KBM-7 (cell line): ENCODE measurements at places on chromosomes 4 and X.

DNA sequence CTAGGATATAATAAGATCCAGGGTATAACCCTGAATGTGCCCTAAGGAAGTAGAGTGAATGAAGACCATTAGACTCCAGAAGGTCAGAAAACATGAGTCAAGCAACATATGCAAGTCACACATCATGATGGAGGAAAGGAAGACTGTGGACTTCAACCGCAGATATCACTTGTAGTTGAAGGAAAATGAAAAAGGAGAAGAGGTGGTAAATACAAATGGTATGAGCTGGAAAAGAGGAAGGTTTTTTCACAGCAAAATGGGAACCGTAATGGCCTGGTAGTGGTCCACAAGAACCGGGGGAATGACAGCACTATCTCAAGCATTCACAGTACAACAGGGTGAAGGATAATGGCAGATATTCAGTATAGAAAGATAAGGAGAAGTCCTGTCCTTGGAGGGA lies 5.2 kb upstream of the SCFD2 start:
- peak; percentile 41 for DNase-seq

DNA sequence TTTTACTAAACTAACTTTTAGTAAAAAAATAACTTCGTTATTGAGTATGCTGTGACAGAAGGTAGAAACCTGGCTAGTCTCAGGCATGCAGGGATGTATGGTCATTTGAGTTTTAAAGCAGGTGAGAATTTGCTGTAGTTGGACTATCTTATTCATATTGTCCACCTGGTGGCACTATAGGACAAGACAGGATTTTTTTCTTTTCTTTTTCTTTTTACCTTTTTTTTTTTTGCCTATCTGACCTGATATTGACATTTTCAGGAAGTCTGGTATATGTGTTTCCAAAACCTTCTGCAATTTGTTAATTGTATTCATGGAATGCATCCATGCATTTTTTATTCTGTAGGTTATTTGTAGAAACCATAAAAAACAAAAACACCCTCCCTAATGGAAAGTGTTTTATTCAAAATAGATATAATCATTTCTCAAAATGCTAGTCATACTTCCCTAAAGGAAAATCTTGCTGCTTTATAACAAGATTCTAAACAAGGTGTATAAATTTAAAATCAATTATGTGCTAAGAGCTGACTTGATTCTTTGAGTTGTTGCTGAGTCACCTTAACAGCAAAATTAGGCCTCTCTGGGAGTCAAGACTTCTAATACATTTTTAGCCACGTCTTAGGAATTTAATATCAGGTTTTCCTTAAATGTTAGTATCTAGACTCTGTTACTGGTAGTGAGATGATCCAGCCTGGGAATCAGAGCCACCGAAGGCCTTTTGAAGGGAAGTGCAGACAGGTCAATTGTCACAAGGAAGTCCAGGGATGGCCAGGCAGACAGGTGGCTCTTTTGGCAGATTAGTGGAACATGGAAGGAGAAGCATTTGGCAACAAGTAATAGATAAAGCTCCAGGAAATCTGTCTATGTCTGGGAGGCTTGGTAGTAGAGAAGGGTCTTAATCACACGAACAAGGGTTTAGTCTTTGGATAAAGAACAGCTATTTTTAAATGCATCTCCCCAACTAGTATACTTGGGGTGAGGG lies 201.3 kb upstream of the GNPDA2 start:
- DNase-seq, result peak; percentile 20

- DNase-seq, result no peak
Measured at GRCh38 chrX:65300104-65300809, 234.3 kb downstream of the LAS1L start.

- DNase-seq, result no peak
Measured at GRCh38 chrX:106014119-106014775, 24.3 kb downstream of the SERPINA7 start.

GRCh38 chrX:46777971-46778810 lies 19.3 kb upstream of the SLC9A7 start:
- DNase-seq, result no peak

GRCh38 chrX:149497626-149498025 lies 7.5 kb downstream of the IDS start:
- DNase-seq, result no peak

DNA sequence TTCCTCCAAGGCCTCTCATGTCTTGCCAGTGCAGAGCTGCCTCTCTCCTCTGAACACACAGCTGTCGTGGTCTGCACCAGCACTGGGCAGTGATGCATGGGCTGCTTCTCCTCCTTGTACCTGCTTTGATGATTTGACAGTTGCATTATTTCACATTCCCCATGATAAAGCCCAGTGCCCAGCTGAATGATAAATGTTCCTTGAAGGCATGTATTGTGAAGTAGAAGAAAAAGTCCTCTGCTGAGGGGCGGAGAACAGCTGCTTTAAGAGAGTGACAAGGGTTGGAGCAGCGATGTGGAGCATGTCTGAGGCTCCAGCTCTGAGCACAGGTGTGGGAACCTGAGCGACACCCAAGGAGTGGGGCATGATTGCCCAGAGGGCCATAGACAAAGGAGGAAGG lies 21.1 kb upstream of the TRIM2 start:
- no peak for DNase-seq

GRCh38 chrX:18617407-18617750 lies 54.5 kb downstream of the RS1 start:
- DNase-seq, result no peak

DNA sequence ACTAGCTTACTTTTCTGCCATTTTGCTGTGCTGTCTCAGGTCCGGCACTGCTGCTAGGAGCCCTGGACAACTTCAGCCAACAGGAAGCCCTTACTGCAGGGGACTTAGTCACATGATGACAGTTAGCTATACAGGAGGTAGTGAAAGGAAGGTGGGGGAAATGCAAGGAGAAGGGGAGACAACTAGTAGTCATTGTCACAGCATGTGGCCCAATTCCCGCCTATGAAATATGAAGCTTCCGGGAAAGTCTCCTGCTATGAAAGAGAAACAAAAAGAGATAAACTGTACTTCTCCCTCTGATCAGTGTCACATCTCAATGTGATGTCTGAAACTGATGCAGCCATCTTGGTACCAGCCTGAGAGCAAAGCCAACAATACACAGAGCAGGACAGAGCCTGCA lies 71.6 kb downstream of the AMELX start:
- DNase-seq, result no peak

DNA sequence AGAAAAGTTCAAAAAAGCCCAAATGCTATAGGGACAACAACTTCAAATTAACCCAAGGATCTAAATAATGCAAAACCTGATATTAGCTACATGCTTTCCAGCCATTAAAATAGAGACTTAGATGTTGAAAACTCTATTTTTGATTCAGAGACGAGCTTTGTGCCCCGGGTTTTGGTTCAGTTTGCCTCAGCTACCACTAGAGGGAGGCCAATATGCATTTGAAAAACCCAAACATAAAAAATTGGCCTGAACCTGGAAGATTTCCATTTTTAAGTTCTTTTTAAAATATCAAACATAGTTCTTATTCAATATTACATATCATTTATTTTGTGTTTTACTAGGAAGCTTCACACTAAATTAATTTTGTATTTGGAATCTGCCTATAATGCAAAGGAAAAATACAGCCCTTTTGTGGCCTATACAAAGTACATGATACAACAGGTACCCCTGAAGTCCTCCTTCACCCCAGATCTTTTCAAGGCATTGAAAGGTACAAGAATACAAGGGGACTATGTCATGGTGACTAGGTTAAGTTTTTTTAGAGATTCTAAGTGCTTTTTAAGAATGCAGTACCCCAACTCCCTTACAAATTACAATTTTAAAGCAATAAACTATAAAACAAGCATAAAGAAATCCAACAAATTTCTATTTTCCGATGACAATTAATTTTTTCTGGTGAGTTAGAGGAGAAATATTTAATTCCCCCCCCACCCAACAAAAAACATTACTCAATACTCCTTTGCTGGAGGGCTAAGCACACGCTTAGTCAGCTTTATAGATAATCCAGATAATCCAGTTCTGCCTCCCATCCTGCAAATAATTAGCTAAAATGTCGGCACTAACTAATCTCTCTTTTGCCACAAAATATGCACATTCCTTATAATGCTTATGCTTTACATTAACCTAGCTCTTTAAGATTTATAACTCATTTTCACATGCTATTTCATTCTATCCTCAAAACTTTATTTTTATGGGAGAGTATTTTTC lies 97.7 kb upstream of the PTPN13 start:
- peak; percentile 63 for DNase-seq

GRCh38 chrX:20215565-20215964 lies 51.1 kb downstream of the RPS6KA3 start:
- DNase-seq, result no peak

DNA sequence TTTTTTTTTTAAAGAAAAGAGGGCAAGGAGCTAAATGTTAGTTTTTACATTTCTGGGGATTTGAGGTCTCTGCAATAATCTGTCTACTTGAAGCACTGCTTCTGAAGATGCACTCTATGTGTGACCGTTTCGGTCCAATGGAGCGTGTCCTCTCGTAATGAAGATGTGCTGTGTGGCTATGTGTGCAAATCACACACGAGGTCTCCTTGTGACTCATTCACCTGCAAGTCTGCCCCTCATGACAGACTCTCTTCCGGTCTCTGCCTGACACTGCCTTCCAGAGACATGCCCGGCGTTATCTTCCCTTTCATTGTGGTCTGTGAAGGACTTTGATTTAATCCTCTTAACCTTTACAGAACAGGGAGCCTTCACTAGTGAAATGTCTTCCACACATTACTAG lies 84.3 kb downstream of the TRAM1L1 start:
- DNase-seq, result no peak

DNA sequence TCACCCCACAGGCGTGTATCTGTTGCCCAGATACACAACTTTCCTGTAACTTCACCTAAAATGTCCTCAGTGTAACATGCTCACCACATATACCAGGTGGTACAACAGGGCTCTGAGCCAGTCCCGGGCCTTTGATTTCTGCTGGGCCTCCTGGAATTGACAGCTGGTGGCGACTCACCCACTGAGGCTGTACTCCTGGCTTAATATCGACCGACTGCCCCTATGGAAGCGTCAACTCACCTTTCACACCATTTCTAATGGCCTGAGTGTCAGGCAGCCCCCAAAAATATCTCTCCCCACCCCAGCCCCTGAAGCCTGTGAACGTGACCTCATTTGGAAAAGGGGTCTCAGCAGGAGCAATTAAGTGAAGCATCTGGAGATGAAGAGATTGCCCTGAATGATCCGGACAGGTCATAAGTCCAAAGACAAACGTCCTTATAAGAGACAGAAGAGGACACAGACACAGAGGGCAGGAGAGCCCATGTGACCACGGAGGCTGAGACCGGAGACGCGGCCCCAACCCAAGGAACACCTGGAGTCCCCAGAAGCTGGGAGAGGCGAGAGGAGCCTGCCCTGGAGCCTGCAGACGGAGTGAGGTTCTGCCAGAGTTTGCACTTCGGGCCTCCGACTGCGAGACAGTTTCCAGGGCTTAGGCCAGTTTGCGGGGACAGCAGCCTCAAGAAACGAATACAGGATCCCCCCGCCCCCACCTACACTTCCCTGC lies 12.6 kb upstream of the MXD4 start:
- no peak for DNase-seq

DNA sequence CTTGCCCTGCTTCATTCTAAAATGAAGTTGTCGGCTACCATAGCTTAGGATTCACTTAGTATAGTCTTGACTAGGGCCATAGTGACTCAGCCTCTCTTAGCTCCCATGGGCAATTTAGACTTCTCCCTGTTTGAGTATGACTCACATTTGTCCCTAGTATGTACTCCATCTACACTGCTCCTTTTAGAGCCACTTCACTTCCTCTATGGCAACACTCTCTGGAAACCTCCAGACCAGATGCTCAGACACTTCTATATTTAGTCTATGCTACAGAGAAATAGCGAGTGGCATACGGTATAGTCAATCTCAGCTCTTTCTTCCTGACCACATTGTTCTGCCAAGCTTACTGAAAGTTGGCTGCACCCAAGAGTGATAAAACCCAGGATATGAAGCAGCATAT lies 11.2 kb downstream of the MEPE start:
- DNase-seq, result peak; percentile 70

GRCh38 chrX:32877592-32877991 lies 333.8 kb downstream of the DMD start:
- no peak for DNase-seq

DNA sequence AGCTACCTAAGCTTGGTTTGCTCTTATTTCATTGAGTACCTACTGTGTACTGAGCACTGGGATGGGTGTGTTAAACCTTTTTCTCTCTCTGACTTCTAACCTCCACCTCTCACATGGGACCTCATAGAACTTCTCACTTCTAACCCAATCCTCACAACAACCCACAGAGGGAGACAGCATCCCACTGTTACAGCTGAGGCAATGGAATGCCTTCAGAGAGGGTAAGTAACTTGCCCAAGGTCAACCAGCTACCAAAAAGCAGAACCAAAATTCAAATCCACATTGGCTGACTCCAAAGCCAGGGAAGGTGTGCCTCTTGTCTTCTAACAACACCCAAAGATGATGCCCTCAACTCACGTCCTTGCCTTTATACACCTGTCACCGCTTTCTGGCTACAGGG lies 5.4 kb downstream of the SEL1L3 start:
- DNase-seq, result no peak

GRCh38 chrX:31845003-31845402 lies 773.2 kb upstream of the FTHL17 start:
- DNase-seq, result no peak
